ENCODE measurements at places on chromosomes 12 and 14.

DNA sequence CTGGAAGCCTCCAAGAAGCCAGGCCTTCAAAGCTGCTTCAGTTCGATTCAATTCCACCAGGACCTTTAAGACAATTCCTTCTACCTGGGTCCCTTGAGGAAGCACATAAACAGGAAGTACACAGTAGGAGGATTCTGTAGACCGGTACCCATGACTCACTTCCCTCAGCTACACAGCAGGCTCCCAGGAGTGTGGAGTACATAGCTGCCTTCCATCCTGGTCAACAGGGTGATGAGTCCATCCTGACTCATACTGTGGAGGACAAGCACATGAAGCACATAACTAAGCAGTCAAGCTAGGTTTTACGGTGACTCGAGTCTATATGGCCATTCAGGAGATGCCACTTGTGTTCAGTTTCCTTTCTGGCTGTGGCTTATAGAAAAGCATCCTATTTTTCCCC, 197.6 kb upstream of the RBM19 start:
- DNase-seq, result no peak

DNA sequence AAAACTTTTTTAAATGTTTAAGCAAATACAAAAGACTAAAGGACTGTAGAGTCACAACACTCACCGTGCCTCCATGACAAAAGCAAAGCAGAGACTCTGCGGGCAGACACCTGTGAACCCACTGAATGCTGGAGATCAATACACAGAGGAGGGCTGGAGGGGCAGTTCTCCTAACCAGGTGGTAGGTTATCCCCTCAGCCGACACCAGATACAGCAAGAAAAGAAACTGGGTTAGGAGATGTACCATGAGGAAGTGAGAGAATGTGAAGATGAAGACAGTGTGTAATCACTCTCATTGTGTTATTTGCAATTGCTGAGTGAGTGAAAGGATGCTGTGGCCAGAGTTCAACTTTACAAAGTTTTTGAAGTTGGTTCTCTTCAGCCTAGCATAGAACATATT, 480.3 kb downstream of the BCL11B start:
- no peak for DNase-seq

- no peak for DNase-seq
Measured at GRCh38 chr14:70257526-70257925, 68.8 kb upstream of the SLC8A3 start.

- DNase-seq, result no peak
Measured at GRCh38 chr14:104185916-104186495, 47.6 kb downstream of the KIF26A start.

- no peak for DNase-seq
Measured at GRCh38 chr14:25231004-25231403, 181.1 kb upstream of the STXBP6 start.

- no peak for DNase-seq
Measured at GRCh38 chr14:45364565-45365156, 111.7 kb upstream of the MIS18BP1 start.

DNA sequence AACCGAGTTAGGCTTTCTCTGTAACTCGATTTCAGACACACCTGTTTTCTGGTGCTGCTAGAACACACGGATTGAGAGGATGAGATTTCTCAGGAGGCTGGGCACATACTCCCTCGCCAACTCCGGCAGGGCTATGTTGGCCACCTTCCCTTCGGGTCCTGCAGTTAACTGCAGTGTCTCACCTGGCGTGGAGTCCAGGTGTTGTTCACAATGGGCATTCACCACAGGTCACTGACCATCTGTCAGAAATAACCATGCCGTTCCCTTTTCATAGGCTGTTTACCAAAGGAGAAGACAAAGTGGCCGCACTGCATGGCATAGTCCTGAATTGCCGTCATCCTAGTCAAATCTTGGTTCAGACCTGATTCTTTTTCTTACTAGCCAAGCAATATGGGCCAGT, 5.5 kb upstream of the KCNH3 start:
- no peak for DNase-seq

- peak; percentile 47 for DNase-seq
Measured at GRCh38 chr14:74402401-74403251, 23.4 kb downstream of the SYNDIG1L start.

GRCh38 chr12:131000000-131000486, 46.3 kb downstream of the ADGRD1 start:
- no peak for DNase-seq

GRCh38 chr12:130611026-130611905, 104.8 kb downstream of the RIMBP2 start:
- DNase-seq, result no peak

- no peak for DNase-seq
Measured at GRCh38 chr14:90714811-90715210, 101.4 kb downstream of the TTC7B start.

- no peak for DNase-seq
Measured at GRCh38 chr12:109467978-109468676, 9.0 kb downstream of the KCTD10 start.

GRCh38 chr14:103562179-103562428, 353 bp downstream of the BAG5 start:
- no peak for DNase-seq

DNA sequence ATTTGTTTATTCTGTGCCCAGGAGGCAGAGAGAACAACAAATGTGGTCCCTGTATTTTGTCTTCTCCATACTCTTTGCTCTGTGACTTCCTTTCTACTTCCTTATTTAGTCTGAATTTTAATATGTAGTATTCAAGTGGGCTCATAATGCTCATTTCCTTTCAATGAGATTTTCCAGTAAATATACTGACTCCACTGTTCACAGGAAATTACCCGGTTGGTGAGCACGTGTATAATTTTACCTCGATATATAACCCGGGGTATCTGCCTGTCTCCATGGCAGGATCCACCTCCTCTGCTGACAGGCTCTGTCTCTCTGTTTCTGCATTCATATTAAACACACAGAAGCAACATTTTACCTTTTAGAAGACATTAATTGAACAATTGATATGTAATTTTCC, 166.0 kb downstream of the SLC38A4 start:
- DNase-seq, result no peak

DNA sequence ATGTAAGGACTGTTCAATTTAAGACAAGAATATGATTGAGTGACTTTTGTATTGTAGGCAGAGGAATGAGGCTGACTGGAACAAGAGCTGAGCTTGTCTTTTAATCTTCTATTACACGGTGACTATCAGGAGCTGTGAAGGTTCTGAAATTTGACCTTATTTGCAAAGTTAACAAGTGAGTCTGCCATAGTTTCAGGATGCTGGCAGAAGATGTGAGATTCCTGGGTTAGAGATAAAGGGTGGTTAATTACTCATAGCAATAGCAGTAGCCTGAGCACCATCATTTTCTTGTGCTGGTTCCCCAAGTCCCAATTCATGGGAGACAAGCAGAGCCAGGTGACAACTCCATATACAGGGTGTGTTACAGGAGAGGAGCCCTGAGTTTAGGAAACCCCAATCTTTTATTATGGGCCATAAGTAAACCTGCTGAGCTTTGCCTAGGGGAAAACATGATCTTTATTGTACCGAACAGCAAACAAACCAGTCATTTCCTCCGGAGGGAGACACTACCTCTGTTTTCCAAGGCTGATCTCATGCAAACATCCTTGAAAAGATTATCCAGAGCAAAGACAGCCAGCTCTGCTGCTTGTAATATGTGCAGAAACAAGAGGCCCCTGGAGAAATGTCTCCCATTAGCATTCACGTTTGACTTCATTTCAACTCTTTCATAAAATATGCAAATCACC, 51.7 kb upstream of the DDX11 start:
- no peak for DNase-seq

- no peak for DNase-seq
Measured at GRCh38 chr14:99435327-99435726, 45.3 kb downstream of the SETD3 start.

GRCh38 chr12:70258605-70259403, 15.6 kb downstream of the CNOT2 start:
- DNase-seq, result no peak

DNA sequence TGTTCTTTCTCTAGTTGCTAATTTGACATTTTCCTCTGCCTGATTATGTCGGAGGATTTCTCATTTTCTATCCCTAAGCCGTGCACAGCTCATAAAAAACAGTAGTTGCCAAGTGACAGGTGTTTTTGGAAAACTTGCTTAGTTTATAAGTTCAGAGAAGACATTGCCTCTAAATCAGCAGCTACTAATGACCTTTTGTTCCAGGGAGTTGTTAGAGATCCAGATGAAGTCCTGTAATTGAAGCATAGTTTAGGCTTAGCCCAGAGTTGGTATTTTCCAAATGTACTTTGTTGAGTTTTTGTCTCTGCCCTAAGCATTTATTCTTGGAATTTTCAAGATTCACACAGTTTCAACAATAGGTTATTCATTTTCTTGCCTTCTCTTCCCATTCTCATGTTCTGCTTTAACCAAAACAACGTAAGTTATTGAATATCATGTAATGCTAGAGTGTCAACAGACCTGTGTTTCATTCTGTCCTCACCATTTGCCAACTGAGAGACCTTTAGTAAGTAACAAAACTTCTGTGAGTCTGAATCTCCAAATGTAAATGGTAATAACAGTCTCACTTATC, 110.0 kb upstream of the SLCO1C1 start:
- no peak for DNase-seq

GRCh38 chr14:59313144-59313651, 124.7 kb downstream of the DAAM1 start:
- DNase-seq, result no peak

DNA sequence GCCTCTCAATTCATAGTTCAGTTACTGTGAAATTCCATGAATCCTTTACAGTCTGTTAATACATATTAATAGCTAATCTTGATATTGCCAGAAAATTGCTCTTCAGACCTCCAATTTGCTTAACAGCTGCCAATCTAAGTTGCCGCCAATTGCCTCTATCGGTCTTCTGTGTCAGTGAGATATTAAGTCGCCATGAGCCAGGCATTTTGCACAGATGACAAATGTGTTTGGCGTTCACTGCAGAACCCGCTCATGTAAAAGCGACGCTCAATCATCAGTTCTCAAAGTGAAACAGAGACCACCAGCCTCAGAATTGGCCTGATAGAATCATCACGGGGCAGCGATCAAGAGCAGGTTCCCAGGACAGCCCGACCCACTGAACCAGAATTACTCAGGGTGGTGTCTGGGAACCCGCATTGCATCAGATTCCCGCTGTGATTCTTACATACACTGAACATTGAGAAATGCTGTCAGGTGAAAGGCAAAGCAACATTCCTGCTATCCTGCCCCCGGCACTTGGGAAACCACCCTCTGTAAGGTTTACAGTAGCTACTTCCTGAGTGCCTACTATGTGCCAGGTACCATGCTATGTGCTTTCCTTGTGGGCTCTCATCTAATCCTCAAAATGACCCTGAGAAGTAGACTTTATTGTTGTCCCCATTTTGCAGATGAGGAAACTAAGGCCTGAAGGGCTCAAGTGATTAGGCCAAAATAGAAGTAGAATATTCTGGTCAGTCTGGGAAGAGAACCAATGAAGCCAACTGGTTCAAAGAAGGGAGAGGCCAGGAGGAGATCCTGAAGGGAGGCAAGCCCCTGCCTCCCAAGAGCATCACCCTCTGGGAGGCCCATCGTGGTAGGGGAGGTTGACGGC, 216.4 kb downstream of the SLC41A2 start:
- no peak for DNase-seq

GRCh38 chr12:10033783-10034545, 3.5 kb downstream of the CLEC9A start:
- DNase-seq, result no peak

DNA sequence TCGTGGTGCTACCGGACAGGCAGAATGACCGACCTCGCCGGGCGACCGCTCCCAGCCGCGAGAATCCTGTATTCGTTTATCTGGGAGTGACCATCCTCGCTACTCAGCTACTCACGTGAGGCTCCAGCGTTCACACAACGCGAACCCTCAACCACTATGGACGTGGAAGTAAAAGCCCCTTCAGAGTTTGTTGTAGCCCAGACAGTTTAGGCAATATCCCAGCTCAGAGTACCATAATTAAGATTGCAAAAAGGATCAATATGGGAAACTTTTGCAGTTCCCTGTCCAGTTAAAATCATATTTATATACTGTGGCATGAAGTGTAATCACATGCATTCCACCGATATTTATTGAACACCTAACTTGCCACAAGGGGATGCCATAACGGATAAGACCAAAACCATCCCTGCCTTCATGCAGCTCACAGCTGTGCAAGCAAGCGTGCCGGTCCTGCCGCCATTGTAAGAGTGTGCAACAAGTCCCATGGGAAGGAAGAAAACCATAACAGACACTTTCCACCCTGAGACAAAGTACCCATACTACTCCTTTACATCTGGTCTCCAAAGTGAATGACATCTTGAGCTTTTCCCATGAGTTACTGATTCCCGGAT, 938 bp upstream of the MAX start:
- no peak for DNase-seq

All from GM06990 (cell line).